Endodermal cell (in vitro differentiated cells): ENCODE measurements at places on chromosomes 7 and 10. TPM values are rescaled to one million over a fixed set of nuclear protein-coding genes. Genes with fewer than 3 reads are reported as not detected.

The SRRM3 gene
- total RNA-seq = 3.9 and 5.0 TPM in 2 replicates

The ENO4 gene
- 0.74 to 1.5 TPM (median 1.1 TPM) in 3 replicates for total RNA-seq

DNA sequence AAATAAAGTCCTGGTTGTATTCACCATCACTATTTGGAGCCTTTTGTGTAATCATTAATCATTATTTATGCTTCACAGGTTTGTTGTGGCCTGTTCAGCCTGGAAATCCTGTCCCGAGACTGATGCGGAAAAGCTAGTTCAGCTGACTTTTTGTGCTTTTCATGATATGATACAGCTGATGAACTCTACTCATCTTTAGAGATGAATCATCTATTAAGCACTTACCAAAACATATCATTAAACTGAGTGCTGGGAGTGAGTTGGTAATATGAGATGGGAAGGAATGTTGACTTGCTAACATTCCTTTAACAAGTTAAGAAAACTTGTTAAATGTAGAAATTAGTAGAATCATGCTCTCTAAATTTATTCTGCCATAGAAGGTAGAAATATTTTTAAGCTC, 53.0 kb downstream of the CROT start:
- DNase-seq = no peak
- H3K27me3 ChIP-seq = no peaks in the 10 kb centered on the region
- H3K4me1 ChIP-seq = no peaks in the 10 kb centered on the region
- no peak overlapping the region for H3K27ac ChIP-seq

DNA sequence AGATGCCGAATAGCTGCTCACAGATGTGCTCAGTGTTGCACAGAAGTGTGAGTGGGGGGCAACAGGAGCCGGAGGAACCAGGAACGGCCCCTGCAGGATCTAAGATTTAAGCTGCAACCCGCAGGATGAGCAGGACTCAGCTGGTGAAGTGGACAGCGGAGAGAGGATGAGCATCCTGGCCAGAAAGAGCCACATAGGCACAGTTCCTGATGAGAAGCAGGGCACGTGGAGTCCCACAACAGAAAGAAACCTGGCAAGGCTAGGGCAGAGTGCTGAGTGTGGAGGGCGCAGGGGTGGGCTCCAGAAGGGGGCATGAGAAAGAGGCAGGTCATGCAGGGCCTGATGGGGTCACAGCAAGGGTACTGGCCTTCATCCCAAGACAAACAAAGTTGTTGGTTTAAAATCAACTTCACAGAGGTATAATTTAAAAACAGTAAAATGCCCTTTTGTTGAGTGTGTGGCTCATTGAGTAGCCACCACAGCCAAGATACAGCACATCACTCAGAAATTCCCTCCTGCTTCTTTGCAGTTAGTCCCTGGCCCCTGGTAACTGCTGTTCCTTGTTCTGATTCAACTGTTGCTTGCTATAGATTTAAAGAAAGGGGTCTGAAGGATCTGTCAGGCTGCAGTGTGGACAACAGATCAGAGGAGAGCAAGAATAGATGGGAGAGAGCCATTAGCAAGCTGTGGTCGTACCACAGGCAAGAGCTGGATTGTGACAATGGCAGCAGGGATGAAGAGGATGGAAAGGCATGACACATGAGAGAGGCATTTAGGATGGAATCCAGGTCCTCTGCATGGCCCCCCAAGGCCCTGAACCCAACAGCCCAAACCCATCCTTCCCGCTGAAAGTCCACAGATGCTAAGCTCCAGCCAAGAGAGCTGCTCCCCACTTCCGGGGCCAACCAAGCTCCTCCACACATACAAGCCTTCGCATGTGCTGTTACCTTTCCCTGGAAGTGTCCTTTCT, 53.1 kb upstream of the OSBPL3 start:
- no peak overlapping the region for H3K4me3 ChIP-seq
- DNase-seq = no peak
- no peaks in the 10 kb centered on the region for H3K36me3 ChIP-seq
- no peak overlapping the region for H3K27ac ChIP-seq
- no peaks in the 10 kb centered on the region for H3K4me1 ChIP-seq
- H3K27me3 ChIP-seq = no peaks in the 10 kb centered on the region

DNA sequence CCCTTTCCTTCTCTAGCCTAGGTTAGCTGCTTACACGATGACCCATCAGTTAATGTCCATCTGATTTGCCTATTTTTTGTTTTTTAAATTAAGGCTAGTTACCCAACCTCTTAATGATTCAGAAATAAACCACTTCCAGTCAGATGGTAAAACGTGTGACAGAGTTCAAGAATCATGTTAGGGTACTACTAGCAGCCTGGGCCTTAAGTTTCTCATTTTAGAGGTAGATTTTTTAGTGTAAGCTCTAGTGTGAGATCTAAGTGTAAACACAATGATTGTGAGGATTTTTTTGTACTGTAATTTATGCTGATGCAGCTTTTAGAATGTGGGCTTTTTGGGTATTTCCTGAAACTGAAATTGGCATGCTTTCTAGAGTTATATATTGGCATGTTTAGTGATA, 130.0 kb downstream of the CDK14 start:
- no peaks in the 10 kb centered on the region for H3K36me3 ChIP-seq
- H3K27me3 ChIP-seq = no peaks in the 10 kb centered on the region
- no peaks in the 10 kb centered on the region for H3K4me1 ChIP-seq
- no peak for DNase-seq
- H3K4me3 ChIP-seq = peak overlapping the region; percentile 16
